Stimulated activated CD4-positive, alpha-beta T cell treated with anti-CD3 and anti-CD28 coated beads, Interleukin-15, amount 100 ng/mL, for 1 hour (primary cell): ENCODE measurements at places on chromosomes 7 and 10.

GRCh38 chr7:140881507-140882228 is 43.1 kb downstream of the BRAF start:
- no peak for DNase-seq

DNA sequence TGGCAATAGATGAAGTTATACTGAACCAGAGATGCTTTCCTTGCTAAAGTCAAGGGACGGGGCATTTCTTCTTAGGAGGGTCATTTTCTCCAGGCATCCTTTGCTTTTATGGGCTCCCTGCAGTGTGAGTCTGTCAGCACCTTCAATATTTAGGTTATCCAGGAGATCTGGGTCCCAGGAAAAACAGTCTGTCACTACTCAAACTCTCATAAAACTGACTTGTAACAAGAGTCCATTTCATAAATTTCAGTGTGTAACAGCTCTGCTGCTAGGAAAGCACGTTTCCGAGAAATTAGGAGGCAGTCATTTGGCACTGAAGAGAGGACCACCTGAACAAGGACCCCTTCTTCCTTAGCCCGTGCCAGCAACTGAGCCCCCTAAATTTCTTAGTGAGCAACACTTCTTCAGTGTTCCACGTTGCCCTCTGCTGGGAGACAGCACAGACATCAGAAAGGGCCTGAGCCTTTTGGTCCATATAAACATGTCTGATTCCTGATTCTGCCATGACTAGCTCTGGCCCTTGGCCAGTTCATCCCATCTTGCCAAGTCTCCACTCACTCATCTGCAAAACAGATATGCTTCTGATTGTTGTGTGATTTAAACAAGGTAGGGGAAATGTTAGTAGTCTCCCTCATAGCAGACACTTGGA is 7.2 kb downstream of the GCC1 start:
- no peak for DNase-seq

DNA sequence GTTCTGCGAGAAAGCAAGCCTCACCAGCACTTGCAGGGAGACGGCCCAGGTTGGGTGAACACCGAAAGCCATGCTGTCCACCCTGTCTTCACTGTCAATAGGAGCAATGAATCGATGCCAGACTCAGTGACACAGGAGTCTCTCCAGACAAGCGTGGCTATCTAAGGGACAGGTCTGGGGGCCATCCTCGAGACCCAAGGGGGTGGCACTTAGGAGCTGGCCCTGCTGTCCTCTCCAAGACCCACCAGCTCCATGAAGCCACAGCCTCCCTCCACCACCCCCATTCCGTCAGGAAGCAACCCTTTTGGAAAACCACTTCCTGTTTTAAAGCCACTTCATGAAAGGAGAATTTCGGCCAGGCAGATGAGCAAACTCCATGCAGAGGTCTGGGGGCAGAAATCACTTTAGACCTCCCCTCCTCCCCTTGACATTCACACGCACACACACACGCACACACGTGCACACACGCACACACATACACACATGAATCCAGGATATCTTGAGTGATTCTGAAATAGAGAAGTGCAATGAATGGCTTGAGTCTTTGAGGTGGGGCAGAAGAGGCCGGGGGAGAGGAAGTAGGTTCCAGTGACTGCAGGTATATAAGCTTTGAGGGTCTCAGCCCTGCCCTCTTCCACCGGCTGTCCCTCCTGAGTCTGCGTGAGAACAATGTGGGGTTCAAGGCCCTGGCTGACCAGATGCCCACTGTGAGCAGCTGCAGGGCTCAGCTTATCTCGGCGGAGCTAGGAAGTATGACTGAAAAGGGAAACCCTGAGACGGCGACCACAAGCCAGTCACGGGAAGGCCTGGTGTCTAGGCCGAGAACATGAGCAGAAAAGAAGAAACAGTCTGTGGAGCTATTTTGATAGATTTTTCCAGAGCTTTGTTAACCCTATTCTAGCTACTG is 25.0 kb downstream of the RGS10 start:
- DNase-seq = no peak

GRCh38 chr7:79272066-79272669 is 181.3 kb downstream of the MAGI2 start:
- DNase-seq = no peak

- no peak for DNase-seq
Observed at GRCh38 chr7:14717816-14718215, 184.7 kb downstream of the DGKB start.

DNA sequence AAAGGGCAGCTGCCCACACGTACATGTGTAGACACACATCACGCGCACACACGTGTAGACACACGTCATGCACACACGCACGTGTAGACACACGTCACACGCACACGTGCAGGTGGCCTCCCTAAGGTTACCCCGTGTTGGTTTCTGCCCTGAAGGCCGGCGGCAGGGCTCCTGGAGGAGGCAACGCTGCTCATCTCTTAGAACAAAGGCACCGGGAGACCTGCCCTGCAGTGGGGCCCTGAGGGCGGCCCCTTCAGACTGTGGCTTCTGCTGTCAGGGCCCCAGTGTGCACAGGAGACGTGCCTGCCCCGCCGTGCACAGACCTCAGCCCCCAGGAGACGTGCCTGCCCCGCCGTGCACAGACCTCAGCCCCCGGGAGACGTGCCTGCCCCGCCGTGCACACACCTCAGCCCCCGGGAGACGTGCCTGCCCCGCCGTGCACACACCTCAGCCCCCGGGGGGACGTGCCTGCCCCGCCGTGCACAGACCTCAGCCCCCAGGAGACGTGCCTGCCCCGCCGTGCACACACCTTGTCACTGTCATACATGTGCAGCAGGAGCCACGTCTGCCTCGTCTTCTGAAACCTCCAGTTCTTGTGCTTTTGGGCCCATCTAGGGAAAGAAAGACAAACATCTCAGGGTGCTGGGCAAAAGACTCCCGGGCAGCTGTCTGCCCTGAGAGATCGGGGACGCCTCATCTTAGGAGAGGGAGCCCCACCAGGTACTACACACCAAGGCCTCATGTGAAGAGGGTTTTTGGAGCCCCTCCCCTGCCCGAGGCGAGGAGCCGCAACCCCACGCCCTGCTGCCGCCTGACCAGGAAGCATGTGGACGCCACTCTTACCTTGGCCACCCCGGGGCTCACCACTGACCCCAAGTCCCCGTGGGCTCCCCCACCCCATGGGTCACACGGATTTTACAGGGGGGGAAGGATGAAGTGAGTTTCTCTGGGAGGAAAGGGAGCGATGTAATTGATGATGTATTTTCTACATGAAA is 17.3 kb downstream of the CYP2W1 start:
- no peak for DNase-seq

DNA sequence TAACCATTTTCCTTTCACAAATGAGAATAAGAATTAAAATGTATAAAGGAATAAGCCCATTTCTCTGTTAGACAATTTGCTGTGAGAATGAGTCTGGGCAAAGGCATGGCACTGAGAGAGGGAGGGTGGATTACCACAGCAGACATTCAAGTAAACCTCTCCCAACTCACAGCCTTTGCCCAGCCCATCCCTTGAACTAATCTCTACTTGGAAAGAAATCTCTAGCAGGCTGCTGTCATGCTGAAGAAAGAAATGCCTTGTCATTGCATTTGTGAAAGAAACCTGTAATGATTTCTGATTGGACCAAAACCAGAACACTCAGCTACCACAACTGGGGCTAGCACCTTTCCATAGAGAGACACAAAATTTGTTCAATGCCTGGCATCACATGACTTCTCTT is 39.2 kb downstream of the CH25H start:
- DNase-seq = no peak

GRCh38 chr7:28592861-28593260 is 180.5 kb downstream of the CREB5 start:
- DNase-seq = no peak

GRCh38 chr10:6995341-6995740 is 415.3 kb upstream of the PRKCQ start:
- no peak for DNase-seq
